ENCODE measurements at places on chromosomes 6 and 20.

DNA sequence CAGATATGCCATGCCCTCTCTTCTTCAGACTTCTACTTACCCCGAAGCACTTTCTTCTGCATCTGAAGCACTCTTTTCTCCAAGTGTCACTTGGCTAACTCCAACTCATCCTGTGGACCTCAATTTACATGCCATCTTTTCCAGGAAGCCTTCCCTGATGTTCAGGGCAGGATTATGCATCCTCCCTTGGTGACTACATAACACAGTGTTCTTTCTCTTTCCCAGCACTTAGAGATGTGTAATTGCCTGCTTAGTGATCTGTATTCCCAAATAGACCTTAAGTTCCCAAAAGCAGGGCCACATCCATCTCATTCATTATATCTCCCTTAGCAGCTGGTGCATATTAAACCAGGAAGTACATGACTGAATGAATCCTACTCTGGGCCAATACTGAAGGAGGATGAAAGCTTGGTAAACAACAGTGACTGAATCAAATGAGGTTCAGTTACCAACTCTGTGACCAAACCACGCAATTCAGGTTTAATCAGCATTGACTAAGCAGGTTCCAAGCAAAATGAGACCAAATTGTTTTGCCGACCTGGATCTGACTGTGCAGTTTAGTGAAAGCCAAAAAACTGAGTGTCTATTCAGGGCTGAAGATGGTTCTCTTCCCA lies 121.4 kb upstream of the TCF21 start:
- DNase-seq: no peak

GRCh38 chr6:44933108-44933507 lies 395.0 kb upstream of the RUNX2 start:
- DNase-seq: no peak

DNA sequence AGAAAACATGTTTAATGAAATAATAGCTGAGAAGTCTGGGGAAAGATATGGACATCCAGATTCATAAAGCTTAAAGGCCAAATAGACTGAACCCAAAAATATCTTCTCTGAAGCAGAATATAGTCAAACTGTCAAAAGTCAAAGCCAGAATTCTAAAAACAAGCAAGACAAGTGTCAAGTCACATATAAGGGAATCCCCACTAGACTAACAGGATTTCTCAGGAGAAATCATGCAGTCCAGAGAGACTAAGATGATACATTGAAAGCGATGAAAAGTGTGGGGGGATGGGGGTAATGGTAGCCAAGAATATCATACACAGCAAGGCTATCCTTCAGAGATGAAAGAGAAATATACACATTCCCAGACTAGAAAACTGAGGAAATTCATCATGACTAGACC lies 112.4 kb upstream of the RUNX2 start:
- no peak for DNase-seq

GRCh38 chr6:52511572-52512151 lies 65.2 kb downstream of the TRAM2 start:
- no peak for DNase-seq

- DNase-seq: no peak
Observed at GRCh38 chr6:39274903-39275302, 39.3 kb downstream of the KCNK17 start.
